ENCODE measurements at places on chromosomes 6 and 20.

DNA sequence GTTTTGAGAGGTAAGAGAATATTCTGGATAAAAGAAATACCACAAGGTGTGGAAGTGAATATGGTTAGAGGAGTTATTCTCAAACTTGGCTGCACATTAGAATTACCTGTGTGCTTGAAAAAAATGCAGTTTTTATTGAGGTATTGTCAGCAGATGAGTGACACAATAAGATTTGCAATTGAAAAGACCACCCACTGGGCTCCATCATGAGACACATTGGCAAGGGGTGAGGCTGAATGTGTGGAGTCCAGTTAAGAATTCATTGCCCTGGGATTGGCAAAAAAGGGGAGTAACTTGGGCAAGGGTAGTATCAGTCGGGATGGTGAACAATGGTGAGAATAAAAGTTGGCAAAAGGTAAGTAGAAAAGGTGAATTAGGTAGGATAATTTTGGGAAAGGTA is 63.5 kb downstream of the MEI4 start:
- no peak for DNase-seq

GRCh38 chr6:23454080-23454976 is 671.7 kb upstream of the NRSN1 start:
- no peak for DNase-seq

GRCh38 chr6:44452725-44453124 is 65.2 kb downstream of the CDC5L start:
- DNase-seq, result peak; percentile 87

GRCh38 chr6:98928688-98929087 is 19.1 kb downstream of the FBXL4 start:
- no peak for DNase-seq

GRCh38 chr20:25706793-25707192 is 10.1 kb upstream of the ZNF337 start:
- no peak for DNase-seq

DNA sequence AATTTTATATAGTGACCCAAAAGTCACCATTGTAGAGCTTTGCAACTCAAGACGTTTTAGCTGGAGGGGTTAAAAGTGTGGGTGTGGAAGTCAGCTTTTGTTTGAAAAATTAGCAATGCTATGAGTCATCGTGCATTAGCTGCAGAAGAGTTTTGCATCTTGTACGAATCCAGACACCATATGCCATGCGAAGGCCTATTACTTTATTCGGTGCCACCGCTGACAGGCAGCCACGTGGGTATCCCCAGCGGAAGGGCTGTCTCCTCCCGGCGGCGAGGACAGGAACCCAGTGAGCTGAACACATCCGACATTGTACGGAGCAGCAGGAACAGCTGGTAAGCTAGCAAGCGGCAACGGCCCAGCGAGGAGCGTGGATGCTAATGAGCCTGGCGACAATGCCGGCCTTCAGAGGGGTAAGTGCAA is 84.4 kb downstream of the INSM1 start:
- DNase-seq, result peak; percentile 87

GRCh38 chr6:81996414-81996813 is 243.9 kb upstream of the TENT5A start:
- DNase-seq, result peak; percentile 86

GRCh38 chr20:61900011-61900944 is 165.4 kb downstream of the TAF4 start:
- no peak for DNase-seq

GRCh38 chr6:157542414-157543160 is 161.6 kb downstream of the ZDHHC14 start:
- DNase-seq, result no peak

All from foreskin fibroblast (primary cell).